ENCODE measurements at places on chromosomes 3 and 15.
A peak's percentile ranks its signal among the peaks of the same experiment; 100 is the strongest.

DNA sequence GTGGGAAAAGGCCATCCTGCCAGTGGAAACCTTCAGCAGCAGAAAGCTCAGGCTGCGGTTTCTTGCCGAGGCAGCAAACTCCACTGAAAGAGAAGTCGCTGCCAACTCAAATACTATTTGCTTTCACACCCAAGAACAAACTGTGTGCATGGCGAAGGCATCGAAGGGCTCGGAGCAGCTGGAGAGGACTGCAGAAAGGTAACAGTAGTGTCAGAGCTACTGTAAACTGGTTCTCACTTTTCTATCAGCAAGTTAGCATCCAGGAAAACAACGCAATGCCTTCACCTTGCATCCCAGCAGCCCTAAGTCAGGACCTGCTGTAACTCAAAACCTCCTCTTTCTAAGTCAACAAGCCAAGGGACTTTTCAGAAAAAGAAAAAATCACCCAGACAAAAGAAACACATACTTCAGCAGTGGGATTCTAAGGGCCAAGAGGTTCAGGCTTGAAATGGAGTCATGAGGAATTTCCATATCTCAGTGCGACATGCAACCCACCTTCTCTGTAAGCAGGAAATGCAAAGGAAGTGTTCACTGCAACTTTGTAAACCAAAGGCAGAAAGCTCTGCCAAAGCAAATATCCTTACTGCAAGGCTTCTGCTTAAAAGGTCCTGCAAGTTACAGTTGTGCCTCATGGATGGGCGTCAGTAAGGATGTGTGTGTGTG lies 193.5 kb downstream of the FOXP1 start:
- H3K4me1 ChIP-seq, result peaks cover 2% of the 10 kb centered on the region
- H3K4me3 ChIP-seq, result no peak overlapping the region
- H3K36me3 ChIP-seq, result no peaks in the 10 kb centered on the region

DNA sequence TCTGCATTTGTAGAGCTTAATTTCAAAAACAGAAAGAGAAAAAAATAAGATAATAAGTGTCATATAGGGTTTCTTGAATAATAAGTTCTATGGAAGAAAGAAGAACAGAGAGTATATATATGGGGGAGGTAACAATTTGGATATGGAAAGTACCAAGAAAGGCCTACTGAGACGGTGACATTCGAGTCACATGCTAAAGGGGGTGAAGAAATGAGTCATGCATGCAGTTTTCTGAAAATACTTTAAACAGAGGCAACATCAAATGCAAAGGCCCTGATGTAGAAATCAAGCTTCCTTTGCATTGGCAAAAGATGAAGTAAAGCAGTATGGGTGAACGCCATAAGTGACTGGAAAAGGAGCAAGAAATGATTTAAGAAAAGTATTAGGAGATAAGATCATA lies 371.6 kb upstream of the ZNF385D start:
- DNase-seq, result no peak
- no peak overlapping the region for H3K27ac ChIP-seq
- no peaks in the 10 kb centered on the region for H3K27me3 ChIP-seq
- H3K36me3 ChIP-seq, result no peaks in the 10 kb centered on the region

DNA sequence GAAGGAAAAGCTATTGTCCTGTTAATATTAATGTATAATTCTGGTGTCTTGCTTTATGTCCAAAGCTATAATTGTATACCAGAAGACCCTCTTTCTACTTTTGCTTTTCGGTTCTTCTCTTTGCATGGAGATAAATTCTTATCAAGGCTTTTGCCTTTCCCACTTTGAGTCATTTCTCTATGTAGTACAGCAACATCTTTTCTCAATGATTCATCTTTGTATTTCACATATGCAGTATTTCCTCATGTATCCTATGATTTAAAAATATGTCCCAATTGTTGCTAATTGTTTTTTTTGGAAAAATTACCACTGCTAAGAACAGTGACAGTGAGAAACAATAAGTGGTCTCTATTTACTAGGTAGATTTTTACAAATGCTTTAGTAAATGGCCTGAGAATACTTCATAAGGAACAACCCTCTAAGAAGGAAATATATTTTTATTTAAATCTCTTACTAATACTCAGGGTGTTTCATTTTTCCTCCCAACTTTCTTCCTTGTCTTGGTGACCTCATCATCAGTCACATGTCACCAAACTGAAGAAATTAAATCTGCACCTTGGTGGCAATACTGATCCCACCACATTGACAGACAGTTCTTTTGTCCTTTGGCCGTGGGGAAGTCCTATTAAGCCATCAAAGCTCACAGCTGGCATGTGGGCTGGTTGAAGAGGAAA lies 290.6 kb downstream of the SATB1 start:
- no peaks in the 10 kb centered on the region for H3K27me3 ChIP-seq
- H3K27ac ChIP-seq, result no peak overlapping the region
- no peak overlapping the region for H3K4me3 ChIP-seq
- H3K36me3 ChIP-seq, result no peaks in the 10 kb centered on the region
- no peak for DNase-seq
- H3K4me1 ChIP-seq, result no peaks in the 10 kb centered on the region

GRCh38 chr15:75090388-75090734 lies 67.0 kb downstream of the PPCDC start:
- H3K4me1 ChIP-seq, result no peaks in the 10 kb centered on the region
- H3K36me3 ChIP-seq, result no peaks in the 10 kb centered on the region
- H3K4me3 ChIP-seq, result no peak overlapping the region
- peak; percentile 74 for DNase-seq

- no peaks in the 10 kb centered on the region for H3K36me3 ChIP-seq
- no peak overlapping the region for H3K4me3 ChIP-seq
- no peak for DNase-seq
Measured at GRCh38 chr3:159008401-159008800, 206.5 kb downstream of the MFSD1 start.

- peak overlapping the region; percentile 5 for H3K4me3 ChIP-seq
- H3K36me3 ChIP-seq, result no peaks in the 10 kb centered on the region
- no peak for DNase-seq
- no peak overlapping the region for H3K27ac ChIP-seq
- H3K4me1 ChIP-seq, result no peaks in the 10 kb centered on the region
Measured at GRCh38 chr3:29892976-29893554, 612.2 kb downstream of the RBMS3 start.

GRCh38 chr15:101188637-101189408 lies 63.0 kb downstream of the CHSY1 start:
- no peaks in the 10 kb centered on the region for H3K36me3 ChIP-seq
- peaks cover 4% of the 10 kb centered on the region for H3K4me1 ChIP-seq

All from aorta (tissue), 5 donors.